Activated CD8-positive, alpha-beta T cell treated with anti-CD3 and anti-CD28 coated beads for 36 hours (primary cell): ENCODE measurements at places on chromosomes 6 and 20. TPM values are rescaled to one million over a fixed set of nuclear protein-coding genes. Genes with fewer than 3 reads are reported as not detected.
A peak's percentile ranks its signal among the peaks of the same experiment; 100 is the strongest.

Gene KHDC1
- total RNA-seq = 3.5 TPM

Gene HTR1E
- total RNA-seq = not detected

Gene MMP24
- not detected for total RNA-seq

Gene BANF2
- not detected for total RNA-seq

Gene CSNK2A1
- total RNA-seq = 169 TPM

DNA sequence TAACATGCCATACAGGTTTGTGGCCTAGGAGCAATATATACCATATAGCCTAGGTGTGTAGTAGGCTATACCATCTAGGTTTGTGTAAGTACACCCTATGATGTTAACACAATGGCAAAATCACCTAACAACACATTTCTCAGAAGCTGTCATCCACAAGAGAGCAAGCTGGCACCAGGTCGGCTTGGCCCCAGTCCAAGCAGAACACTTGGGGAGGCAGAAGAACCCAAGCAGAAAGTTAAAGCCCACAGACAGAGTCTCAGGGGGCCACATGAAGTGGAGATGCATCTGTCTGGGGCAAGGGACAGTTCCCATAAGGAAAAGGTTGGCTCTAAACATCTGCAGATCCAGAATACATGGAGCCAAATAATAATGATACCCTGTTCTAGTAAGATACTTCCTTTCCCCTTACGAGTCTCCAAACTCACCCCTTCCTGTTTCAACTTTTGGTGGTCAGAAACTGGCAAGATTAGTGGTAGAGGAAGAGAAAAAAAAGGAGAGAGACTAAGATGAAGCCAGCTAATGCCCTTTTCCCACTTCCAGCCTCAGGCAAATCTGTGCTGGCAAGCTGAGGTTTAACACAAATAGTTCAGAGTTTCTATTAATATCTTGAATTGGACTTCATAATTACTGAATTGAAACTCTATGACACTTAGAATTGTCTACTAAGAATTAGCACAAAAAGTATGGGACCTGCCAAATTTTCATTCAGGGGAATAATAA, 29.5 kb downstream of the TCF21 start:
- DNase-seq = no peak

GRCh38 chr6:151388997-151389617, 2.3 kb downstream of the ZBTB2 start:
- DNase-seq = peak; percentile 44

GRCh38 chr6:37624606-37625574, 72.8 kb downstream of the MDGA1 start:
- DNase-seq = no peak

- no peak for DNase-seq
These were observed 83.4 kb downstream of the GFRAL start for GRCh38 chr6:55410674-55411073.

DNA sequence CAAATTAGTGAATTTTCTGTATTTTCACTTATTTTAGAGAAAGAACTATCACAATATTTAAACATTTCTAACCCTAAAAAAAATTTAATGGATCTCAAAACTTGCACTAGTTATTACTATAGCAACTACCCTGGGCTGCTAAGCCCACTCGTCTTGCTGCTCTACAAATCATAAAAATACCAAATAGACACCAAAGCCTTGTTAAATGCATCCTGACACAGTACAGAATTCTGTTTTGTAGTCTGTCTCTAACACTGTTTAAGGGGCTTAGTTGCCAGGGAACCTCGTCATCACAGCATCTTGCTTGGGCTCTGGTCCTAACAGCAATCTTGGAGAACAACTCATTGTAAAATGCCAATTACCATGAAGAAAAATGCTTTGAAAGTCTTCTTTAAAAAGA, 56.9 kb upstream of the MBOAT1 start:
- no peak for DNase-seq

DNA sequence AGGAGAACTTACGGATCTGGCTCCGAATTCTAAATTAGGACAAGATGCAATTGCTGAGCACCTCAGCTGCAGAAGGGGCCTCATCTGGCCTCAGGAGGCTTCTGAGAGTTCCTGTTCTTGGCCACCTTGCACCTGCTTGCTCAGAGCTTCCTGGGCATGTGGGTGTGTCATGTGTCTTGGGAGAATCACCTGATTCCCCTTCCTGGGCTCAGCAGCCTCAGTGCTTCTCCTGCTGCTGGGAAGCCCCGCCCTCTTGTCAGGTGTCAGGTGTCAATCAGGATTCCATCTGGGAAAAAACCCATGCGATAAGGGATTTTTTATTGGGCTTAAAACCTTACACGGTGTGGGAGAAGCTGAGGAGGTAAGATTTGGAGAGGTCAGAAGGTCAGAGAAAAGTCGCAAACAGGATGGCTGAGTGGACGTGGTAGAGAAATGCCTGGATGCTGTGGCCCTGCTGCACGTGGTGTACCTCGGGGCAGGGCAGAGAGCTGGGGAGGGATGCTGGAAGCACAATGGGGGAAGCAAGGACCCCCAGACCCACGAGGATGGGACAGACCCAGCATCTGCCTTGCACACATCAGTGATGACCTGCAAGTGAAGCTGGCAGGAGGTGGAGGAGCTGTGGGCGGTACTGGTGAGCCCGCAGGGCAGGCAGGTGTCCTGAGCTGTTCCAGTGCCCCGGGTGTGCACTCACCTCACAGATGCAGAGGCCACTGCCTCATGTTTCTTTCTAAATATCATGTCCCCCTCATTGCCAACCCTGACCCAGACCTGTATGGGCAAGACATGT, 170.8 kb downstream of the CDH4 start:
- DNase-seq = no peak

- no peak for DNase-seq
These were observed 171.3 kb downstream of the CD83 start for GRCh38 chr6:14288910-14289309.

GRCh38 chr20:4375881-4376280, 345.8 kb upstream of the PRND start:
- no peak for DNase-seq

DNA sequence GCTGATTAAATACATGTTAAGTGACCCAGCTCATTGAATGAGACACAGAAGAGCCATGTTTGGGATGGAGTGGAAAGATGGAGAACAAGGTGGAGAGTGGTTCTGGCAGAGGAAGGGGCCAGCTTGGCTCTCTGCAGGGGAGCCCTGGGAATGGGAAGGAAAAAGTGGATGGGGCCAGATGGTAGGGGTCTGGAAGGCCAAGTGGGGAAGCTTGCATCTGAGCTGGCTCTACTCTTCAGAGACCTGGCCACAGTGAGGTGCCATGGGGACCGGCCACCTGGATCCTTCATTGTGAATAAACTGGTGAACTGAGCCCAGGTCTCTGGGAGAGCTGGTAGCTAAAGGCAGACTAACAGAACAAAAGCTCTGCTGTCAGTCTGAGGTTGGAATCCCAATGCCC, 48.9 kb upstream of the SIRPA start:
- DNase-seq = no peak

- DNase-seq = no peak
These were observed 228.9 kb downstream of the ANKRD60 start for GRCh38 chr20:57999465-58000111.

DNA sequence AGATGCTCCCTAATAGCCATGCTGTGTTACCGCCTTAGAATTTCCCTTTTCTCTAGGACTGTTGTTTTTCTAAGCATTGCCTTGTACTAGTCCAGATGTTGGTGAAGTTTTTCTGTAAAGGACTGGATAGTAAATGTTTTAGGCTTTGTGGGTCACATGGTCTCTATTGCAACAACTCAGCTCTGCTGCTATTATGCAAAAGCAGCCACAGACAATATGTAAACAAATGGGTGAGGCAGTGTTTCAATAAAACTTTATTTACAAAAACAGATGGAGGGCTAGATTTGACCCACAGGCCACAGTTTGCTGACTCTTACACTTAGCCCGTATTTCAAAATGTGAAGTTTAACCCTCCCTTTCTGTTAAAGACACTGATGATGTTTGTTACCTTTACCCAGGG, 207.6 kb upstream of the MYLIP start:
- DNase-seq = no peak

- DNase-seq = peak; percentile 55
These were observed 91.6 kb downstream of the PRND start for GRCh38 chr20:4813076-4813862.

GRCh38 chr6:169489563-169490245, 212.1 kb downstream of the WDR27 start:
- no peak for DNase-seq

GRCh38 chr6:109081516-109082187, 13.0 kb downstream of the SESN1 start:
- DNase-seq = no peak

DNA sequence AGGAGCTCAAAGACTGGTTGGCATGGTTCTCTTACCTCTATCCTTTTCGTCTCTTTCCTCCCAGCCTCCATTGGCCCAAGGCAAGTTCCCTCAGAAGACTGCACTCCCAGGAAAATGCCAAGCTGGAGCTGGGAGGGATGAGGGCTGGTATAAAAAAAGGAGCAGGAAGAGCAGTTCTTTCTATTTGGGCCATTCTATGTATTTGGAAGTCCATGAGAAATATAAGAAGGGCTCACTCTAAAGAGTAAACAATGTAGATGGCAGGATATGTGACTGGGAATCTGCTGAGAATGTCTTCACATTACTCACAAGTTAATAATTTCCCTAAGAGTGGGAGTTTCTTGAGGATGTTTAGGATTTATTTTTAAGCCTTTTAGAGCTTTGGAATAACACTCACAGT, 36.6 kb upstream of the ADTRP start:
- DNase-seq = no peak

GRCh38 chr20:38112261-38112929, 52.7 kb downstream of the TGM2 start:
- no peak for DNase-seq
